Activated naive CD8-positive, alpha-beta T cell treated with anti-CD3 and anti-CD28 coated beads, Interleukin-2, amount 50 U/mL, for 24 hours (primary cell): ENCODE measurements at places on chromosomes 13 and 19.

GRCh38 chr13:43243711-43244110 lies 220.3 kb downstream of the DNAJC15 start:
- no peak for DNase-seq

DNA sequence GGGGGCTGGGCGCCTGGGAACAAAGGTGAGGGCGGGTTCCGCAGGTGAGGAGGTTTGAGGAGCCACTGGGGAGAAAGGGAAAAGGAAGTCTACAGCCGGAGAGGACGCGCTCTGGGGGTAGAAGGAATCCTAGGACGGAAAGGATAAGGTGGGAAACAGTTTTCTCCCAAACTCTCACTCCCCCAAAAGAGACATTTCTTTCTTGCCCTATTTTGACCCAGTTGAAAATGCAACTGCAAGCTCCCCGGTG lies 651 bp upstream of the POLR1D start:
- no peak for DNase-seq

DNA sequence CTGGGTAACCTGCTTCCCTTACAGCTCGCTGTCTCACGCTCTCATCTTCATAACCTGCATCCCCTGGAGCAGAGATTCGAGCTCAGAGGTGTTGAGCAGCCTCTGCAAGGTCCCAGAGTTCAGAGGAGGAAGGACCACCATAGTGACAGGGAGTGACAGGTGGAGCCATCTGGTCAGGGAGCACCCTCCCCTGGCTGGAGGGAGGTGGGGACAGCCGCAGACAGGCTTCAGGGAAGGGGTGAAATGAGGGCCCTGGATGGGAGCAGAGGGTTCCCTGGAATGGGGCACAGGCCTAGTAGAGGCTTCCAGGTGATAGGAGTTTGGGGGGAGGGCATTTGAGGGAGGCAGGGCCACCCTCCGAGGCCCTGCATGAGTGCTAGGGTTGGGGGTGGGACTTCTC lies 82.1 kb downstream of the ZNF429 start:
- DNase-seq = no peak

DNA sequence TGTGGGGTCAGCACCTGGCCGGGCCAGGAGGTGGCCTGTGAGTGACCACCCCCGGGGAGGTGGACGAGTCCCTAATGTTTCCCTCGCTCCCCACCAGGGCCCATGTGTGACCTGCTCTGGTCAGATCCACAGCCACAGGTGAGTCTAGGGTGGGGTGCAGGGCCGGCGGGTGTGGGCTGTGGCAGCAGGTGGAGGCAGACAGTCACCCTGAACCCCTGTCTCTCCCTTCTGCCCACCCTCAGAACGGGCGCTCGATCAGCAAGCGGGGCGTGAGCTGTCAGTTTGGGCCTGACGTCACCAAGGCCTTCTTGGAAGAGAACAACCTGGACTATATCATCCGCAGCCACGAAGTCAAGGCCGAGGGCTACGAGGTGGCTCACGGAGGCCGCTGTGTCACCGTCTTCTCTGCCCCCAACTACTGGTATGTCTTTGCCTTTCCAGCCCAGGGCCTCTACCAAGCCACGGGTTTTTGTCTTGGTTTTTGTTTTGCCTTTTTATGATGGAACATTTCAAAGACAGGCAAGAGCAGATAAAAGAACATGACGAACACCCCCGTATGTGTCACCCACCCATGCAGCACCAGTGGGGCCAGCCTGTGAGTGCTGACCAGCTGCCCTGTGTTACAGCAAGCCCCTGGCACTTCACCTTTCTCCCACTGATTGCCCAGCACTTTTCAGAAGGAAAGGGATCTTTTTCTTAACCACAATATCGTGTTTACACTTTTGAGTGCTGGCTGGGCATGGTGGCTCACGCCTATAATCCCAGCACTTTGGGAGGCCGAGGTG lies 24.9 kb downstream of the CCDC8 start:
- no peak for DNase-seq

GRCh38 chr19:46607448-46607841 lies 6.3 kb downstream of the CALM3 start:
- no peak for DNase-seq

GRCh38 chr13:103883164-103883563 lies 816.9 kb upstream of the SLC10A2 start:
- DNase-seq = no peak

- no peak for DNase-seq
These were observed 19.6 kb downstream of the ALG5 start for GRCh38 chr13:36979361-36980050.

DNA sequence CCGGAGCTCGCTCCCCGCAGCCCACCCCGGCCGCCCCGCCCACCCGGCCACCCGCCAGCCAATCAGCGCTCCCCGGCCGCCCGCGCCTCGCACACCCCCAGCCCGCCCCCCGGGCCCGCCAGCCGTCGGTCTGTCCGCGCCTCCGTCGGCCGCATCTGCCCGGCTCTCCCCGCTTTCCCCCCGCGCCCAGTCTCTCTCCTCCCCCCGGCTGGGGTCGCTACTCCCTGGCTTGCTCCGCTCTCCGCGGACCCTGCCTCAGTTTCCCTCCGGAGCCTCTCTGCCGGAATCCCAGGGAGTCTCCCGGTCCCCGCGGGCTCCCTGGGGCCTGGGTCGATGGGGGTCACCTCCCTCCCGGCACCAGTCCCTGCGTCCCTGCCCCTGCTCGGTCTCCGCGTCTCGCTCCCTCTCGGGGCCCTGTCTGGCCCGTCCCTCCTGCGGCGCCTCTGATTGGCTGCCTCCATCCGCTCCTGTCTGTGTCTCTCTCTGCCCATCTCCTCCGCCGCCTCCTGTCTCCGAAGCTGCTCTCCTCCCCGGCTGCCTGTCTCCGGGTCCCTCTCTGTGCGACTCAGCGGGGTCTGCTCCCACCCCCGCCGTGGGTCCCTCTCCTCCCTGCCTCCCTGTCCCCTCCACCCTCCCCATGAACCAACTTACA lies 484 bp downstream of the IL11 start:
- peak; percentile 50 for DNase-seq

DNA sequence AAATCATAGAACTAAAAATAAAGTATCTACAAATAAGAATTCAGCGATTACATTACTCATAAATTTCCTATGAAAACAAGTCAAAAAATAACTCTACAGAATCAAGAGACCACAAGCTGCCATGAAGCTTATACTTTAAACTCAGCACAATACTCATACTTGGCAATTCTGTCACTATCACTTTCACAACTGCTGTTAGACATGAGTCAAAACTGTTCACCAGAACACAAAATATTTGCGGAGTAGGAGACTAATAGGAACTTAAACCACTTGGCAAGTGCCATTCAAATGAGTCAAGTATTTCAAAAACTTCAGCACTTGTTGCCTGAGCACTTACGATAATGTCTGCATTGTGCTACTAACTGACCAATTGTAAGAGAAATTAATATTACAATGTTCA lies 387.8 kb upstream of the GPC6 start:
- no peak for DNase-seq

GRCh38 chr19:41193430-41194156 lies 574 bp downstream of the CYP2S1 start:
- DNase-seq = no peak

- DNase-seq = no peak
These were observed 1.7 kb downstream of the TPRX2 start for GRCh38 chr19:47860602-47861297.

- no peak for DNase-seq
These were observed 458.6 kb downstream of the DCT start for GRCh38 chr13:94020833-94021232.

DNA sequence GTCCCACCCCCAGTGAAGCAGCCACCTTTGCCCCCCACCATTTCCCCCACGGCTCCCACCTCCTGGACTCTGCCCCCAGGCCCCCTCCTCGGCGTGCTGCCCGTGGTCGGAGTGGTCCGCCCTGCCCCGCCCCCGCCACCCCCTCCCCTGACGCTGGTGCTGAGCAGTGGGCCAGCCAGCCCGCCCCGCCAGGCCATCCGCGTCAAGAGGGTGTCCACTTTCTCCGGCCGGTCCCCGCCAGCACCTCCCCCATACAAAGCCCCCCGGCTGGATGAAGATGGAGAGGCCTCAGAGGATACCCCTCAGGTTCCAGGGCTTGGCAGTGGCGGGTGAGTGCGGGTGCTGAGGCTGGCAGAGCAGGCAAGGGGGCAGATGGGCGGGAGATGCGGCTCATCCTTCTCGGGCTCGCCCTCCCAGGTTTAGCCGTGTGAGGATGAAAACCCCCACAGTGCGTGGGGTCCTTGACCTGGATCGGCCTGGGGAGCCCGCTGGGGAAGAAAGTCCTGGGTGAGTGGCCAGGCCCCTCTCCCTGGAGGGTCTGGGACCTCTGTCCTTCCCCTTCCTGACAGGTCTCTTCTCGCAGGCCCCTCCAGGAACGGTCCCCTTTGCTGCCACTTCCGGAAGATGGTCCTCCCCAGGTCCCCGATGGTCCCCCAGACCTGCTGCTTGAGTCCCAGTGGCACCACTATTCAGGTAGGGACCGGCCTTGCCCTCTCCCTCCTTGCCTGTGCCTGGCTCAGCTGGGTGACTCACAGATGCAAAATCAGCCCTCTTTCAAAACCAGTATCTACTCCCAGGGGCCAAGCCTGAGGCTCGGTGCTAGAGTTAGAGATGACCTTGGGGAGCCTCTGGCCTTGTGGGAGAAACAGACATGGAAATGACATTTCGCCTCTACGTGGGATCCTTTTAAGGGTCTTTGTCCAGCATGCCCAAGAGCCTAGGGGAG lies 8.8 kb downstream of the IGFLR1 start:
- DNase-seq = no peak

DNA sequence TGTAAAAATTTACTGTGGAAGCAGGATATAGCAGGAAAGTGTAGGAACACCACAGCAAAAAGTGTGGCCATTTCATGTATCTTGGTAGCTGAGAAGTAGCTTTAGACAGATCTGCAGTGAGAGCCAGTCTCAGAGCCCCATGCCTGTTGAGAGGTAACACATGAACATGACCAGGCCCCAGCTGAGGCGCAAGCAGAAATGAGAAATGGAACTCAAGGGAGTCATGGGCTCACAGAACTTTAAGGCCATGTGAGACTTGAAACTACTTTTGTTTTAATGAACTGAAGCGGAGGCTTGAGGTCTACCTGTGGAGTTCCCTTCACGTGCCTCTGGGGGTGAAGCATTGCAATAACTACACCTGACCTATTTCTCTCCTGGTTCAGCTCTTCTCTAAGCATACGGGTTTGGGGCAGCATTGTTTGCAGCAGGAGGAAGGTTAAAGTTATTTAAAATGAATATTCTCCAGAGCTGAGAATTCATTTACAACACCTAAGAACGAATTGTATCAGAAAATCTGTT lies 3.3 kb downstream of the MYO16 start:
- no peak for DNase-seq

- no peak for DNase-seq
These were observed 39.6 kb downstream of the COL4A2 start for GRCh38 chr13:110346661-110347067.

GRCh38 chr19:40933025-40933424 lies 51.0 kb upstream of the CYP2A7 start:
- no peak for DNase-seq

DNA sequence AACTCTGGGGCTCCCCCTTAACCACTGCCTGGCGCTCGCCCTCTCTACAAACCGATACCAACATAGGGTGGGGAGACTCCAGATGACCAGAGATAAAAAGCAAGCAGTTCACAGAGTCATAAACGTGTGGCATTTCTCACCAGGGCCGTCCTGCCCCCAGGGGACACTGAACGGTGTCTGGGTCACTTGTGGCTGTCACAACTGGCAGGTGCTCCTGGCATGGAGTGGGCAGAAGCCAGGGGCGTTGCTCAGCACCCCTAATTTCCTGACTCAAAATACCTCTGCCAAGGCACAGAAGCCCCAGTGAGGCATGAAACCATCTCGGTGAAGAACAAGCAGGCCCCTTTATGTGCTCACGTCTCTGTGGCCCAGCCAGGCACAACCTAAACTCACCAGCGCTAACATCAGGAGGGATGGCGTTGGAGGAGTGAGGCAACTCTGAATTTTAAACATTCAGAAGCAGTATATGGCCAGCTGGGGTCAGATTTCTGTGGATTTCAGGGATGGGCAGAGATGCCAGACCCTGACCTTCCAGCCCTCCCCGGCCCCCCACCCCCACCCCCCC lies 1.8 kb downstream of the PIP5K1C start:
- no peak for DNase-seq

- no peak for DNase-seq
These were observed 104.0 kb downstream of the DGKH start for GRCh38 chr13:42152495-42152894.

DNA sequence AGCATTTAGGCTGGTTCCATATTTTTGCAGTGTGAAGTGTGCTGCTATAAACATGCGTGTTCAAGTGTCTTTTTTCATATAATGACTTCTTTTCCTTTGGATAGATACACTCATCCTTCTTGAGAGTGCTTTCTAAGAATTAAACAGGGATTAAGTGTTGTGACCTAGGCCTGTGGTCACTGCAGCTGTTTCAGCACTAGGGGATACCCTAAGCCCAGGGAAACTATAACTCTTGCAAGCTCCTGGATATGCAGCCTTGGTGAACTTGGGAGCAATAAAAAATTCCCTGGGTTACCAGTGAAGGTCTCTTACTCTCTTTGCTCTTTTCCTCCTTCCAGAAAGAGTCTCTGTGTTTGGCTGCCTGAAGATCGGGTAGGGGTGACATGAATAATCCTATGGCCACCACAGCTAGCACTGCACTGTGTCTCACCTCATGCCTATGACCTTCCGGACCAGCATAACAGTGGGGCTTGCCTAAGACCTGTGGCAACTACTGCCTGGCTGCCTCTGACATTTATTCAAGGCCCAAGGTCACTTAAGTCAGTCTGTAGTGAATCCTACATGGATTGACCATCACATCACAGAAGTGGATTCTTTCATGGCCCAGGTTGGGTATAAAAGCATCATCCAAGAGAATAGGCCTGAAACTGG lies 799.7 kb downstream of the DACH1 start:
- DNase-seq = no peak

- peak; percentile 23 for DNase-seq
These were observed at the start of gene SERP2 for GRCh38 chr13:44373601-44374347. Gene SERP2 (plus strand): TSS chr13:44373824. CDS start chr13:44374026, 202 bp downstream.

- no peak for DNase-seq
These were observed 125.5 kb upstream of the MCF2L start for GRCh38 chr13:112843392-112844111.

GRCh38 chr13:41931337-41931736 lies 29.6 kb downstream of the VWA8 start:
- no peak for DNase-seq

DNA sequence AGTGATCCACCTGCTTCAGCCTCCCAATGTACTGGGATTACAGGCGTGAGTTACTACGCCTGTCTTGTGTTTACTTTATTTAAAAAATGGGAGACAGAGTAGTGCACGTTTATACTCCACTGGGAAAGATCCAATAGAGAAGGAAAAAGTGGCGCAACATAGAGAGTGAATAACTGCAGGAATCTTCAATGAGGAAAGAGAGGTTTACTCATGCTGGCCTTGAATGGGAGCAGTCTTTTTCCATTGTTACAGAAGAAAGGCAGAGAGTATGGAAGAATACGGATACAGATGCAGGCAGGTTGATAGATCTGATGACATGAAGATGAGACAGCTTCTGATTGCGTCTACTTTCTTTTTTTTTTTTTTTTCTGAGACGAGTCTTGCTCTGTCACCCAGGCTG lies 4.6 kb upstream of the WDFY2 start:
- DNase-seq = no peak

- DNase-seq = no peak
These were observed 5.7 kb upstream of the LRRC4B start for GRCh38 chr19:50573741-50574461.

- no peak for DNase-seq
These were observed 667.9 kb upstream of the SLITRK5 start for GRCh38 chr13:87003265-87003664.
